ENCODE measurements at places on chromosomes 12 and 14.

DNA sequence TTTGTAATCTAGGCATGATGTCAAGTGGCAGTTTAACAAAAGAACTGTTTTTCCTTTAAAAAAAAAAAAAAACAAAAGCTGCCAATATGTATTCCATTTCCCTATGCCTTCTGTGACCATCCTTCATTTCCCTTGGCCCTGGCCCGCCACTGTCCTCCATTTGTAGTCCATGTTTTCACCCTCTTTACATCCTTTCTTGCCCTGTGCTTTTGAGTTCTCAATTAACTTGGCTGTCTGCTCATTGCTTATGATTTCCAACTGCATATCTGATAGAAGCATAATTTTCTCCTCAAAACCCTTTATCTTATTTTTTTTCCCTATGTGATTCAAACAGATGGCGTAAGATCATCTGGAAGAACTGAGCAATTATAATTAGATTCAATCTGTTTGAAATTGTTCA, 297.5 kb downstream of the NAV3 start:
- no peak for DNase-seq

- DNase-seq: no peak
Measured at GRCh38 chr12:16972923-16973770, 367.2 kb upstream of the LMO3 start.

- no peak for DNase-seq
Measured at GRCh38 chr12:68425998-68426397, 93.8 kb upstream of the MDM1 start.

- no peak for DNase-seq
Measured at GRCh38 chr14:50800032-50800431, 30.9 kb downstream of the NIN start.

DNA sequence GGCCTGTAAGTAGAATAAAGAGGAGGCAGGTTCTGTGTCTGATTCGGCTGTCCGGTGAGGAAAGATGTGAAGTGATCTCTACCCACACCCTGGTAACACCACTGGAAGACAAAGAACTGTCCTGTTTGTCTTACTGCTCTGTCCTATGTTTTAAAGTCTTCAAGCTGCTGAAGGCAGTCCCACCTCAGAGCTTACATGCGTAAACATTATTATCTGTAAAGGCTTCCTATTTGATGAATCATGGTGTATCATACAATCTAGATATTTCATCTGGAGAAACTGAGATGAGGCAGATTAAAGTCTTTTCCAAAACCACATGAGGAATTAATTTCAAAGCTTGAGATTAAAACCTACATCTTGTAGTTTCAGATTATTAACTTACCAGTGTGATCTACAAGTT, 427.6 kb downstream of the ZFP36L1 start:
- DNase-seq: no peak

DNA sequence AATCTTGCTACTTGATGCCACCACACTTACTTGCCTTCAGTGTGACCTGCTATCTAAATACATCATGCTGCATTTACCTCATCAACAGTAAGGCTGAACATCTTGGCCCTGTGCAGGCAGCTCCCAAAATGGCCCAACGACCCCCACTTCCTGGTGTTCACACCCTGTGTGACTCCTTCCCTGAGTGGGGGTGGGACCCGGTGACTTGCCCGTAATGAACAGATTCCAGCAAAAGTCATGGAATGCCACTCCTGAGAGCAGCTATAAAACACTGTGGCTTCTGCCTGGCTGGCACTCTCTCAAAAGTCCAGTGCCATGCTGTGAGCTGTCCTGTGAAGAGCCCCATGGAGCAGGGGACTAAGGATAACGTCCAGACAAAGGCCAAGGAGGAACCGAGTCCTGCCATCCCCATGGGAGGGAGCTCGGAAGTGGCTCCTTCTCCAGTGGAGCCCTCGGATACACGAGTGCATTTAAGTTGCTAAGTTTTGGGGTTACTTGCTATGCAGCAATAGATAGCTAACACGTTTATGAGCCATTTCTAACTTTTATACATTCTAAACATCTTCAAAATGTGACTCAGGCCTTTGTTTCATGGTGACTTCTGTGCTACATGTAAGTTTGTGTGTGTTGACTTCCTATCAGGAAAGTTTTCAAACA, 33.0 kb downstream of the P2RX2 start:
- DNase-seq: no peak

- DNase-seq: no peak
Measured at GRCh38 chr14:68692916-68693771, 99.7 kb downstream of the ZFP36L1 start.

GRCh38 chr14:55341781-55342180, 69.8 kb downstream of the ATG14 start:
- no peak for DNase-seq

- no peak for DNase-seq
Measured at GRCh38 chr14:92456215-92457015, 57.2 kb upstream of the RIN3 start.

DNA sequence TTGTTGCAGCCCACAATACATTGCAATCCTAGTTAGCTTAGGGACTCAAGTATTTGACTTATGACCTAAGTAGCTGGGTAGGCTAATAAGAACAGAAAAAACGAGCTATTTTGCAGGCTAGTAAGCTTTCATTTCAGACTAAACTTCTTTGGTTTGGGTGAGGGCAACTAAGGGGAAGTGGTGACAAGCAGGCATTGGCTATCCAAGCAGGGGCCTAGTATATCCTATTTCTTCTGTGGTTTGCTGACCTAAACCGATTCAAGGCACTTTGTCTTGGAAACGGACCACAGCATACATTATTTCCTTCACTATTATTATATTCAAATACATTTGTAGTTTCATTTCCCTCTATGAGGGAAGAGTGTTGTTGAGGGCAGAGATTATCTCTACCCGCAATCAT, 21.6 kb upstream of the SLC5A8 start:
- no peak for DNase-seq

- no peak for DNase-seq
Measured at GRCh38 chr12:89873745-89874144, 165.1 kb upstream of the ATP2B1 start.

GRCh38 chr14:22464422-22465142, 124.4 kb downstream of the DAD1 start:
- no peak for DNase-seq

DNA sequence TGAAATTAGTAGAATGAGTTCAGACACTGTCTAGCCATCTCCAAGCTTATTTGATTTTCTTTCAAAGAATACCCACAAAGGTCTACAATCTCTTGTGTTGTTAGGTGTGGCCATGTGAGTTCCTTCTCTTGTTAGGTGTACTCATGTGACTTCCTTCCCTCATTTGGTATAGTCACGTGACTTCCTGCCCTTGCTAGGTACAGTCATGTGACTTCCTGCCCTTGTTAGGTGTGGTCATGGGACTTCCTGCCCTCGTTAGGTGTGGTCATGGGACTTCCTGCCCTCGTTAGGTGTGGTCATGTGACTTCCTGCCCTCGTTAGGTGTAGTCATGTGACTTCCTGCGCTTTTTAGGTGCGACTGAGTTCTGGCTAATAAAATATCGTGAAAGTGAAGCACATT, 179.6 kb downstream of the TMX1 start:
- no peak for DNase-seq

DNA sequence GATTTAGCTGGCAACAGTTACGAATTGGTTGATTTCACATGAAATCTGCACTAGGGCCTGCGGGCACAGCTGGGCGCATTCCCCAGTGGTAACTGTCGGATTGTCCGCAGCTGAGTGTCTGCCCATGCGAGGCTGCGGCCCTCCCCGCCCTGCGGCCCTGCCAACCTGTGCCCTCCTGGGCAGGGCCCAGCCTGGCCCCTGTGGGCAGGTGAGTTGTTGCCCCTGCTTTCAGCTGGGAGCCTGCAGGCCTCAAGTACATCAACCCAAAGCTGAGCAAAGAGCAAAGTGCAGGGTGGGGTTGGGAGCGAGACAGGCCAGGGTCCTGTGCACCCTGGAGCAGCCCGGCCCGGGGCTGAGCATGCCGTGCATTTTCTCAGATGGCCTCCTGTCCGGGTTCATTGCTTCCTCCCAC, 89.1 kb downstream of the ADGRD1 start:
- DNase-seq: no peak

DNA sequence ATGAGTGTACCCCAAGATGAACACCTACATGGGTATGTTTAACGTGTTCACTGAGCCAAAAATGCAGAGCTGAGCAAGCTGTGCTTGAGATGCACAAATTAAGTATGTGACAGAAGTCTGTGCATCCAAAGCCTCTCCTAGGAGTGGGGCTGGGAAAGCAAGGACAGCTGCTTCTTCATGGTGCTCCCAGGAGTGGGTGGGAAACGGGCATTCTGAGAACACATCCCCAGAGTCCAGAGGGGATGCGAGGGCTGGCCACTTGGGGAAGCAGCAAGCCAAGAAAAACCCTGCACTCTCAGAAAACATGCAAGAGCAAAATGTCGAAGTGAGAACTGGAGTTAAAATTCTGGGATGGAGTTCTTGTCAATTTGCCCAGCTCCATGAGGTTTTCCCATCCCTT, 414.3 kb downstream of the BCAT1 start:
- no peak for DNase-seq

- no peak for DNase-seq
Measured at GRCh38 chr12:66573605-66574004, 105.3 kb downstream of the GRIP1 start.

DNA sequence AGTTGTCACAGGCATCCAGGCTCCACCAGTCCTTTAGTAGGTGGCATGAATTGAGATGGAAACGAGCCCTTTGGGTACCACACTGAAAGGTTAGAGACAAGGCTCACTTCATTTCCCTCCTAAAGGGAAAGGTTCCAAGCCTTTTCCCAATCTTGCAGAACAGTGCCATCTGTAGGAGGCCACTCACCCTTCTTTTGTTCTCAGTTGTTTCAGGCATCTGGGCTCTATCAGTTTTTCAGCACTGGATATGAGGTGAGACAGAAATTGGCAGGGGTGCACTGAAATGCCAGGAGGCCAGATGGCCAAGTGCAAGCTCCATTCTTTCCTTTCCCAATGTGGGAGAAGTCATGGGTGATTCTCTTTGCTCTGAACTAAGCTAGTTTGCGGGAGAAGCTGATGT, 15.2 kb downstream of the FBXO33 start:
- DNase-seq: no peak

DNA sequence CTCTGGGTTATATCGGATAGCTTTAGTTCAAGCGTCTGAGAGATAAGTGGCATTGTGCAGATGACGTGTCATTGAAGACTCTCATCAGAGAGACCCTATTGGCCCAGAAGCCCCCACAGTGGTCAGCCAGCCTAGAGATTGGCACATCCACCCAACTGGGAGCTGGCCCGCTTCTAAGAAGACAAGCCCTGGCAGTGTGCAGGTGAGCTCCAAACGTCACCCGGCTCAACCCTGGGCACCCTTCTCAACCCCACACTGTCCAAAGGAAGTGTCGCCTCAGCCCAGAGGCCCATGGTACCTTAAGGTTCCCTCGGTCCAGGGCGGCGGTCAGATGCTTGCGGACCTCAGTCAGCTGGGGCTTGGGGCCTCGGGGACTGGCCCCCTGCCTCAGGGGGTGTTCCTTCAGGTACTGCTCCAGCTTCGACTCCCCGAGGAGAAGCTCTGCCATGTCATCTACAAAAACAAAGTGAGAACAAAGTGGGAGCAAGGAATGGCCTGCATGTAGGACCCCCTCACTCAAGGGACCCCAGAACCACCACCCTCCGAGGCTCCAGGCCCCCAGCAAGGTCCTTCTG, 30.3 kb downstream of the TTC7B start:
- no peak for DNase-seq

GRCh38 chr12:7542813-7543212, 39.2 kb upstream of the CD163 start:
- no peak for DNase-seq

GRCh38 chr12:64571411-64571810, 38.9 kb upstream of the RASSF3 start:
- DNase-seq: no peak

DNA sequence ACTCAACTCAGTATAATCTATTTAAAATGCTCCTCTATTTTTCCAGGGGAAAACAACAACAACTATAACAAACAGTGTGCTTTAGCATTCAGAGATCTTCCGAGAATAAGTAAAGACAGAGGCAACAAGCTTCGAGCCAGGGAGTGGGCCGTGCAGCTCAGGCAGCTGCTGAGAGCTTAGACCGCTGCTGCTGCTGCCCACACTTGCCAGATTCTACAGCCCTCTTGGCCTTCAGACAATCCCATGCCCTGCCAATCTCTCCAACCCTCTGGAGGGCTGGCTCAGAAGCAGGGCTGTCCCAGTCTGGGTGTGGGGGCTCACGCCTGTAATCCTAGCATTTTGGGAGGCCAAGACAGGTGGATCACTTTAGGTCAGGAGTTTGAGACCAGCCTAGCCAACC, 23.4 kb upstream of the ELK3 start:
- no peak for DNase-seq

DNA sequence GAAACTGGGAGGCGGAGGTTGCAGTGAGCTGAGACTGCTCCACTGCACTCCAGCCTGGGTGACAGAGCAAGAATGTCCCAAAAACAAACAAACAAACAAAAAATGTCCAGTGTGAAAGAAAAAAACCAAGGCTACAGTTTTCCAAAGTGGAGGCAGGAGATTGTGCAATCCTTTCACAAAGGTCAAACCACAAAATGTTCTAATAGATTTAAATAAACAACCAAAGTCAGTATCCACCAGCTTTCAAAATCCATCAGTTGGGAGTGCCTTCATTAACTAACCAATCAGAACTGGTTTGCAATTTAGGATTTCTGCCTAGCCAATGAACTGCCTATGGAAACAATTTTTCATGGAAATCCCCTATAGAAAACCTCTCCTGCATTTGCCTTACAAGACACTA, 52.3 kb upstream of the TRIM9 start:
- no peak for DNase-seq

- no peak for DNase-seq
Measured at GRCh38 chr12:92745856-92746550, 43.2 kb downstream of the PLEKHG7 start.

GRCh38 chr14:52077256-52077979, 8.6 kb upstream of the NID2 start:
- DNase-seq: no peak

DNA sequence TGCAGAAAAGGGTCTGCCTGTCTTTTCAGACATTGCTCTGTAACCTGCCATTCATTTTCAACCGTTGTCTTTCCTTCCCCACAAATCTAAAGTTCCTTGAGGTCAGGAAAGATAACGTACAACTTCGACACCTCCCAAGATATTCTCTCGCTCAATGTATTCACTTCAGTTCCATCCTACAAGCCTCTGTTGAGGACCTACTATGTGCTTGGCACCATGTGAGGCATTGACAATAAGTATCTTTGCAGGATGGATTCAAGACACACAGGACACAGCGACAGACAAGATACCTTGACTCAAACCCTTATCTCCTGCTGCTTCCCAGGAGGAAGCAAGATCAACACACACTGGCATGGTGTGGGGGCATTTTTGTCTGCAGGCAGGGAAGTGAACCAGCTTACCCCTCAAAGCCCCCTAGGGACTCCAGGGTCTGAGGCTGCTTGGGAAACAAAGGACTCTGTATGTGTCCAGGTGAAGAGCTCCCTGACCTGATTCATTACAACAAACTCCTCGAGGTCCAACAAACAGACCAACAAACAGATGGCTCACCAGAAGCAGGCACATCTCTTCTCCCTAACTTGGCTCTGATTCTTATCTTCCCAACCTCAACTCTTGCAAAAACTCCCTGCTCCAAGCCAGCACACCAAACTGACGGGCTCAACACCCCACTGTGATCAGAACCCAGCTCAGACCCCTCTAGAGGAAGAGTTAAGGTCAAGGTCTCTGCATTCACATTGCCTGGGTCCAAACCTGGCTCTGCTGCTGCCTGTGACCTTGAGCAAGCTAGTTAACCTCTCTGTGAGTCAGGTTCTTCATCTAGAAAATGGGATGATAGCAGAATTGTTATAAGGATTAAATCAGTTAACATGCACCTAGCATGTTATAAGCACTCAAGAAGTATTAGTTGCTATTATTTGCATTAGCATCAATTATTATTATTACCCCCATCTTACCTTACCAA, 6.3 kb downstream of the NUAK1 start:
- no peak for DNase-seq

GRCh38 chr14:105929327-105930081, 403.1 kb downstream of the TMEM121 start:
- DNase-seq: no peak
